Uterine smooth muscle cell (primary cell): ENCODE measurements at places on chromosomes 1 and 21. TPM values are rescaled to one million over a fixed set of nuclear protein-coding genes. Genes with fewer than 3 reads are reported as not detected.

The CFHR1 gene
- total RNA-seq = 0.11 and 0.25 TPM in 2 replicates

The KRTAP11-1 gene
- total RNA-seq = not detected in 2 replicates

The OR10J1 gene
- total RNA-seq = 0.25 TPM in 1 of 2 replicates, not detected in the other

The RHOC gene
- 395 and 669 TPM in 2 replicates for total RNA-seq

The CRP gene
- total RNA-seq = not detected in 2 replicates

The TAS1R1 gene
- total RNA-seq = not detected in 2 replicates

The PTGFR gene
- 6.5 and 17.7 TPM in 2 replicates for total RNA-seq

The AMIGO1 gene
- total RNA-seq = 0.77 and 2.5 TPM in 2 replicates

The IQCC gene
- total RNA-seq = 2.4 and 4.6 TPM in 2 replicates

The LIPI gene
- total RNA-seq = not detected in 2 replicates

The C21orf91 gene
- total RNA-seq = 9.4 and 9.5 TPM in 2 replicates

The CNN3 gene
- 266 and 337 TPM in 2 replicates for total RNA-seq

The CYYR1 gene
- 0.11 and 0.12 TPM in 2 replicates for total RNA-seq

The F13B gene
- not detected in 2 replicates for total RNA-seq

The GUCA2B gene
- not detected in 2 replicates for total RNA-seq

The OR2T11 gene
- total RNA-seq = not detected in 2 replicates

The SASS6 gene
- 2.1 and 7.2 TPM in 2 replicates for total RNA-seq

The SH3BGRL3 gene
- 20.4 and 30.1 TPM in 2 replicates for total RNA-seq

The TCEA3 gene
- total RNA-seq = 6.8 and 10.4 TPM in 2 replicates
